ENCODE measurements at places on chromosomes 16 and 17.

GRCh38 chr17:81251094-81251708, 12.1 kb downstream of the NDUFAF8 start:
- DNase-seq, result peak; percentile 95

DNA sequence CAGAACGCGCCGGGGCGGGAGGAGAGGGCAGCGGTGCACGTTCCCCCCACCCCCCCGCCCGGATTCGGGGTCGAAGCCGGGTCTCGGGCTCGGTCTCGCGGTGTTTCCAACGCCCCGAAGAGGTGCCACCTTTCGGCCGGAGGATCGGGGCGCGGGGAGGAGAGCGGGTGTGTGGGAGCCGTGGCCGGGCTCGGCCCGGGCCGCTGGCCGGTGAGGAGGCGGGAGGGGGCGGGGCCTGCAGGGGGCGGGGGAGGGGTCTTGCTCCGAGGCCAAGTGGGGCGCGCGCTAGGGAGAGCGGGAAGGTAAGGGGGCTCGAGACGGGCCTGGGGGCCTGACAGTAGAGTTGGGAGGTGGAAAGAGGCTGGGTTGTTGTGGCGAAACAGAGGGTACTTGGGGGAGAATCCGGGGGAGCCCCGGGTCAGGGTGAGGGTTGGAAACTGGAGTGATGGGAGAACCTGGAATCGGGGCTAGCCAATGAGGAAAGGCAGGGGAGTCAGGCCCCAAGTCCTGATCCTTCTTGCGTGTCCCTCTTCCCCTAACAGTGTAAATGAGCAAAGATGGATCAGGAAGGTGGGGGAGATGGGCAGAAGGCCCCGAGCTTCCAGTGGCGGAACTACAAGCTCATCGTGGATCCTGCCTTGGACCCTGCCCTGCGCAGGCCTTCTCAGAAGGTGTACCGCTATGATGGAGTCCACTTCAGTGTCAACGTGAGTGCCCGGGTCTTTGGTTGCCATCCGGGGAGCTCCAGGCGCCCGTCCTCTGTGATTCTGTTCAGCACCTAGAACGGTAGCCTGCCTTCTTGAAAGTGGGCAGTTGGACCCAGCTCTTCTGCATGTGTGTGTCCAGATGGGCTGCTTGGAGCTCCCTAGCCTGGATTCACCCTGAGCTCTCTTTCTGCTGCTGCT, 873 bp downstream of the SETD1A start:
- DNase-seq, result peak; percentile 61

- no peak for DNase-seq
These were observed 42.2 kb upstream of the CORO6 start for GRCh38 chr17:29664743-29665480.

DNA sequence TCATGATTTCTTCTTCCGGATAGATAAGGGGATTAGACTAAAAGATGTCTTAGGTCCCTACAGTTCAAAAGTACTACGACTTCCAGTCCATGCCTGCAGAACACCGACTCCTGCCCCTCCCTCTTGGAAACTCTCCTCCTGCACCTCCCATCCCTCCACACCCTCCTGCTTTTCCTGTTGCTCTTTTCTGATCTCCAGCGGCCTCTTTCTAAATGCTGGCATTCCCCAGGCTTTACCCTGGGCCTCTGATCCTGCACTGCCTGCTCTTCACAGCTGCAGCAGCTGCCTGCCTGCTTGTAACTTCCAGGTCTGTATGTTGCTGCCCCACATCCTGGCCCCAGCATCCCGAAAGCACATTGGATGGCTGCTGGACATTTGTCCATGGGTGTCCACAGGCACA, 154.2 kb downstream of the KCNJ12 start:
- DNase-seq, result no peak

- DNase-seq, result no peak
These were observed 10.5 kb downstream of the DBNDD1 start for GRCh38 chr16:90008708-90009145.

- no peak for DNase-seq
These were observed 123.2 kb upstream of the NLRP1 start for GRCh38 chr17:5707482-5707881.

GRCh38 chr17:65503557-65503956, 57.9 kb downstream of the AXIN2 start:
- no peak for DNase-seq

DNA sequence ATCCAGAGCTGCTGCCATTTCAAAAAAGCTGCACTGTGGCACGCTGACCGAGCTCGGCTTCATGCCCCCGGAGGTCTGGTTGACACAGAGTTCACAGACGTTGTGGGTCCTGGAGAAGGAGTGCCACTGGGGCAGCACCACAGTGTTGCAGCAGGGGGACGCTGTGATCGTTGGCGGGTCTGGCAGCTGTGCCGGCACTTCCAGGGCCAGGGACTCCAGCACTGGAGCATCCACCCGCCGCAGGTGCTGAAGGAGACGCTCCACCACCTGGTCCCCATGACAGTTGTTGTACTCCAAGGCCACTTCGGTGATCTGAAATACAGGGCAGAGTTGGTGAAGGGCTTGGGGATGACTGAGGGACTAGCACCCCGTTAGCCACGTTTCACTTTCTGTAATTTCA, 23.5 kb downstream of the SNN start:
- no peak for DNase-seq

DNA sequence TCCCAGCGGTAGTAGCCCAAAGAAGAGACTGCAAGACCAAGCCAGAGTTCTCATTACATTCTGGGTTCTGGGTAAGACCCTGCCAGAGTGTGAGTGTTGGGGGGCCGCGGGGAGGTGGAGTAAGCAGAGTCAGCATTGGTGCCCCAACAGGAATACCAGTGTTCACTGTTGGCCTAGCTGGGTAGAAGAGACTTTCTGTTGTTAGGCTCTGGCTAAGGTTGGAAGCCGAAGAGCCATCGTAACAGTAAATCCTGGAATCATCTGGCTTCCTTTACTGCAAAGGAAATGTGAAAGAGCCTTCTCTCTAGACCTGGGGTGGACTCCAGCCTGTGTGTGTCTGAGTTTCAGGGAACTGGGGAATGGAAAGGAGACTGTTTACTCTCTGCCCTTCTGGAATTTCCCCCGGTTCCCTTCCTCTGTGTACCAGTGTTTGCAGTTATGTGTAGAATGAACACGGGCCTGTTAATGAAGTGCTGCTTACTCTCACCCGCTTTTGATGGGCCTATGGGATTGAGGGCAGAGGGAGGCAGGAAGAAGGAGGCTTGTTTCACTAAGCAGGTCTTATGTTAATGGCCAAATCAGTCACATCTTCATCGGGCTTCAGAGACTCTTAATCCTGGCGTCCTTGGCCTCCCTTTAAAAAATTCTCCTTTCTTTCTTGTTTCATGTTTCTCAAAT, 68.5 kb downstream of the WWP2 start:
- DNase-seq, result no peak

DNA sequence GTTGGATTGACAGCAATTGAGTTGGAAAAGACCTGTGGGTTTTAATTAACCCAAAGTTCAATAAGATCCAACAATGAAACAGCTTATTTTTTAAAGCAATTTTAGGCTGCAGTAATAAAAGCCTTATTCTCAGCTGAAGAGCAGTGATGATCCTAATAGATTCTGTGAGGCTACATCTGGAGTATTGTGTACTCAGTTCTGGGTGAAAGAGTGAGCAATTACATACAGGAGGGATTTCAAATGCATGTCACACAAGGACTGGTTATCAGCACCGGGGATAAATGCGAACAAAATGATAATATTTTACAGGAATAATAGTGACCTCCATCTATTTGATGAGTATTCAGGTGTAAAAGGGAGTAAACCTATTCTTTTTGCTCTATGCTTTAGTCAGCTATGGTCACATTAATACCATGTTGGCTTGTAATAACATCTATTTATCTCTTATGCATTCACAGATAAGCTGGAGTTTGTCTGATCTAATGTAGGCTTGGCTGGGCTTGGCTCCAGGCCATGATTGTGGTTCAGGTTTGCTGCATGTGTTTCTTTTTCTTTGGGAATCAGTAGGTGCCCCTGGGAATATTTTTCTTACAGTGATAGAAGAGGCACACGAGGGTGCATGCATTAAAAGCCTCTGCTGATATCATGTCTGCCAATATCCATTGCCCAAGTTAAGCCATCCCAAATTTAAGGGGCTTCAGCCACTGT, 22.2 kb upstream of the TOX3 start:
- peak; percentile 76 for DNase-seq

DNA sequence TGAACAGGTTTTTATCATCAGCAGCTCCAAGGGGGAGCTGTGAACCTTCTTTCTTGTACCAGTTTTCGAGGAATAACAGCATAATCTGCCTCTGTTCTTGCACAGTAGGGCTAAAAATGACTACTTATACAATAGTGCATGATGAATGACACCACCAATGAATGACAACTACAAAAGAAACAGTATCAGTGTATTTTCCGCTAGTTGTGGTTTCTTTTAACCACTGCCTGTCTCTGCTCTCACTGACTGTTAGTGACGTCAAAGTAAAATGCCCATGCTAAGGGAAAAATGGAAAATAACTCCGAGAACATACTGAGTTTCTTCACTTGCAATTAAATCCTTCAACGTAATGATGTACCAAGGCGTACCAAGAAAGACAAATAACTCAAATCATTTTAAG, 294.9 kb downstream of the MAP2K6 start:
- no peak for DNase-seq

GRCh38 chr17:76946111-76946771, 78.0 kb downstream of the MGAT5B start:
- DNase-seq, result no peak

DNA sequence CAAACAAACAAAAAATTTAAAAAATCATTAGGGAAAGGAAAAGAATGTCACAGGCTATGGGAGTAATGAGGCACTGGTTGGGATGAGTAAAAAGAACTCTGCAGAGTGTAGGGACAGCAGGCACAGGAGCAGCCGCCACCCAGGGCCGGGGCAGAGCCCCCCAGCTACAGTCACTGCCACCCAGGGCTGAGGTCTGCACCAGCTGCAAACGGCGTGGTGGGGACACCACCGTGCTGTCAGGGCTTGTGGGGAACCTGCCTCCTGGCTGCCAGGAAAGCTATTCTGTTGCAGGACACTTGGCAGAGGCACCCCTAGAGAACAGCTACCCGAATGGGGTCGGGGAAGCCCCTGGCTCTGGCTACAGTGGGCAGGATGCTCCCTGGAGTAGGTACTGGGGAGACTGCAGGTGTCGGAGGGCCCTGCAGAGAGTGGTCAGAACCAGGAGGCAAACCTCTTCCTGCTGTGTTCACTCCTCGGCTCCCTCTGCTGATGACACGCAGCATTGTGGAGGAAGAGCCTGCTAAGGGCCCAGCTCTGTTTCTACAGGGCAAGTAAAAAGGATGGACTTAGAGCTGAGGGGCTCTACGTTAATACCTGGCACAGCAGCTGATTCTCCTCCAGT, 32.3 kb upstream of the CAPN15 start:
- no peak for DNase-seq

- DNase-seq, result no peak
These were observed 147.8 kb downstream of the IRF8 start for GRCh38 chr16:86046667-86047270.

DNA sequence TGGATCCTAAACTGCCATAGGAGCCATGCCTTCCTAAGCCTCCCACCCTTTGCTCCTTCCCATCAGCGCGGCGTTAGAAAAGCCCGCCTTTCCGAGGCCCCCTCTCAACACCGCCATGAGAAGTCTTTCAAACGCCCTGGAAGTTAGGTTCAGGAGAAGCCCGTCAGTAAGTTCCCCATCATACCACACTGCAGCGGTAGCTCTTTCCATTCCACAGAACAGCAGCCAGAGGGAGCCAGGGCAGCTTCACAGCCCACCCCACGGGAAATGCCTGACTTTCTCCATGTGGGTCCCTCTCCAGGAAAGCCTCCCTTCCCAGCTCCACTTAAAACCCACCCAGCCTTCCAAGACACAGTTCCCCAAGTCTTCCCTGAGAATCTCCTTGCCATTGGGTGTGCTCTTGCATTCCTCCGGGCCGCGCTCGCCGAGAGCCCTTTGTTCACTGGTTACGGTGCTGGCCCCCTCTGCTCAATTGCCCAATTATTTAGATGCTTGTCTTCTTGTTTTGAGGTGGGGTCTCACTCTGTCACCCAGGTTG, 28.7 kb downstream of the KIAA0513 start:
- DNase-seq, result no peak
